GM12864 (cell line): ENCODE measurements at places on chromosomes 5 and 9.

- no peak for DNase-seq
Observed at GRCh38 chr5:133385346-133385745, 227.0 kb downstream of the FSTL4 start.

- no peak for DNase-seq
Observed at GRCh38 chr5:124160265-124160664, 586.2 kb downstream of the ZNF608 start.

- DNase-seq: no peak
Observed at GRCh38 chr9:34124926-34125325, 1.6 kb downstream of the DCAF12 start.

- DNase-seq: no peak
Observed at GRCh38 chr9:4799775-4800174, 7.0 kb downstream of the RCL1 start.
